ENCODE measurements at places on chromosomes 11 and 22. TPM values are rescaled to one million over a fixed set of nuclear protein-coding genes. Genes with fewer than 3 reads are reported as not detected.

The KCNK4 gene
- total RNA-seq, result not detected

The KCNJ1 gene
- not detected for total RNA-seq

The TSGA10IP gene
- not detected for total RNA-seq

The LAYN gene
- total RNA-seq, result 11.2 TPM

The ARHGAP8 gene
- 14.4 TPM for total RNA-seq

The FAM180B gene
- total RNA-seq, result 0.38 TPM

The OR6T1 gene
- total RNA-seq, result not detected

The TNNI2 gene
- total RNA-seq, result not detected

The MMP11 gene
- total RNA-seq, result 1.9 TPM

The OR51B2 gene
- total RNA-seq, result not detected
